ENCODE measurements at places on chromosomes 11 and 22.

DNA sequence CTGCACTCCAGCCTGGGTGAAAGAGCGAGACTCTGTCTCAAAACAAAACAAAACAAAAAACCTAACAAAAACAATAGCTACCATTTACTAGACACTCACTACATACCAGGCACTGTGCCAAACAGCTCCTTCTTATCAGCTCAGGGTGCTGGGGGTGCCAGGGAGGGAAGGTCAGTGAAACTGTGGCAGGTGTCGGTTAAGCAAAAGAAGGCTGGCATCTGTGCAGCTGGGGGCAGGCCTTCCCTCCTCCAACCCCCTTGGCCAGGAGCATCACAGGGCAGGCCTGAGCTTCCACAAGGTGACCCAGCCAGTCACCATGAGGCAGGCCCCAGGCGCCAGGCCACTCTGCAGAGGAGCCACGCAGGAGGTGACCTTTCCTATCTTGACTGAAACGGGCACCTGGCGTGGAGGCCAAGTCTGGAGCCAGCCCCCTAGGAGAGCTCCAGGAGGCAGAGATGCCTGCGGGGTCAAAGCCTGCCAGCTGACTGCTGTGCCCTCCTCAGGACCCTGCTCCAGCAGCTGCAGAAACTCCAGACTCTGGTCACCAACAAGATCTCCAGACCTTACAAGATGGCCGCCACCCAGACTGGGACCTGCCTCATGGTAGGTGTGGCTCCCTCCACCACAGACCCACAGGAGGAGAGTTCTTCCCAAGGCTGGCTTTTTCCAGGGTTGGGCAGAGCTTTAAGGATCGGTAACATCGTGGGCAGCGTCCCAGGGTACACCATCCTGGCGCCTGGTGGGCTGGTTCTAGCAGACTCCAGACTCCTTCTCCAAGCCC lies 31.3 kb upstream of the DGKZ start:
- H3K27me3 ChIP-seq = no peaks in the 10 kb centered on the region
- no peak overlapping the region for H3K27ac ChIP-seq
- no peaks in the 10 kb centered on the region for H3K4me1 ChIP-seq
- DNase-seq = no peak

DNA sequence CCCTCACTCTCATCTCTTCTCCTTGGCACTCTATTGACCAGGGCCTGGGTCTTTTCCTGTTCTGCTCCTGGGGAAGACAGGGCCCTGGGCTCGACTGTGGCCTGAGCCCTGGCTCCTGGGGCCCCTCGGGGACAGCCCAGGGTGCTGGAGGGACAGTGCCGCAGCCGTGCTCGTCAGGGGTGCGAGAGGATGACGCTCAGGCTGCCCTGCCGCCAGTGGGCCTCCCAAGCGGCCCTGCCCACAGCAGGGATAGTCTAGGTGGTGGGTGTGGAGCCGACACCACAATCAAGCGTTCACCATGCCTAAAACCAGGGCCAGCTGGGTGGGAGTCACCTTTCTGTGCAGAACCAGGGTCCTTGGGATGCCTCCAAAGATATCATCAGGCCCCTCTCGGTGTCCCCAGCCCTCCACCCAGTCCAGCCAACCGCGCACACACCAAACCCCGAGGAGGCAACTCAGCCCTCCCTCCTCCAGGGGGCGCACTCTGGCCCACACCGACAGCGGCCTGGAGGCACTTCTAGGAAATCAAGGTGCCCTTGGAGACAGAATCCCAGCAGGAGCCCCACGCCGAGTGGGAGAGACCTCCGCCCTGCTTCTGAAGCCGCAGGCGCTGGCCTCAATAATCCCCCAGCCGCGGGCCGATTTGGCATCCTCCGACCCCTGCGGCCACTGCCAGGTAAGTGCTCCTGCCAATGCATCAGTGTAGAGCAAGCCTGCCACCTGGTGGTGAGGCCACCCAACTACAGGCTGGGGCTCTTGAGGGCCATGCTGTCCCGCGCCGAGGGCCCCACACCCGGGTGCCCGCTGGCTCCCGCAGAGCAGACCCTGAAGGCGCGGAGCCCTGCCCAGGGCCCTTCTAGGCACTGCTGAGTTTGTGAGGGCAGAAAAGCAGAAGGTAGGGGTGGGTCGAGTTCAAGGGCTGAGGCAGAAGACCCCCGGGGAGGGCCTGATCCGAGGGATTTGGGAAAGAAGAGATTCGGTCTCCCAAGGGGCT lies 496.4 kb downstream of the BUD13 start:
- no peak overlapping the region for H3K27ac ChIP-seq
- no peaks in the 10 kb centered on the region for H3K36me3 ChIP-seq
- no peak overlapping the region for H3K4me3 ChIP-seq
- H3K27me3 ChIP-seq = no peaks in the 10 kb centered on the region
- peak; percentile 28 for DNase-seq

DNA sequence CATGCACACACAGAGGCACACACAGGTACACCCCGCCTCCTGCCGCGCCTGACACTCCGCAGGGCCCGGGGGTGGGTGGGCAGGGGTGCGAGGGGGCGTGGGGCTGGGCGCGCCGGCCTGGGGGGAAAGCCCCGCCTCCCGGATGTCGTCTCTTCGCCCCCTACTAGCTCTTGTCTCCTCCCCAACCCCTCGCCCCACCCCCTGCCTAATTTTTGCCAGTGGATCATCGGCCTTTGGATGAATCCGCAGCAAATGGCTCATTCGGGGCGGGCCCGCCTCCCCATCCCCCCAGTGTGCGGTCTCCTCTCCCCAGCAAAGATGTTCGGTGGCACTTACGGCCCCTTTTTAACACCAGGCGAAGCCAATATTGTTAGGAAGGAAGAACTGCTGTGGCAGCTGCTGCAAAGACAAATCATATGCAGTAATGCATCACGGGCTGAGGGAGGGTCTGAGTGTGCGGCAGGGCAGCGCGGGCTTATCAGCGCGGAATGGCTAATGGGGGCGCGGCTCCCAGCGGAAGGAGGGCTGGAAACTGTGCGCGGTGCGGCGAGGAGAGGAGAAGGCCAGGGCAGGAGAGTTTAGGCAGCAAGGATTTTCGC lies 13.4 kb upstream of the NECTIN1 start:
- H3K27ac ChIP-seq = no peak overlapping the region
- no peaks in the 10 kb centered on the region for H3K4me1 ChIP-seq
- DNase-seq = no peak
- H3K36me3 ChIP-seq = no peaks in the 10 kb centered on the region
- no peak overlapping the region for H3K4me3 ChIP-seq
- H3K27me3 ChIP-seq = peaks cover 4% of the 10 kb centered on the region

- DNase-seq = no peak
- no peak overlapping the region for H3K4me3 ChIP-seq
- H3K36me3 ChIP-seq = no peaks in the 10 kb centered on the region
- H3K27me3 ChIP-seq = no peaks in the 10 kb centered on the region
Measured at GRCh38 chr11:11587122-11587521, 34.7 kb downstream of the GALNT18 start.

DNA sequence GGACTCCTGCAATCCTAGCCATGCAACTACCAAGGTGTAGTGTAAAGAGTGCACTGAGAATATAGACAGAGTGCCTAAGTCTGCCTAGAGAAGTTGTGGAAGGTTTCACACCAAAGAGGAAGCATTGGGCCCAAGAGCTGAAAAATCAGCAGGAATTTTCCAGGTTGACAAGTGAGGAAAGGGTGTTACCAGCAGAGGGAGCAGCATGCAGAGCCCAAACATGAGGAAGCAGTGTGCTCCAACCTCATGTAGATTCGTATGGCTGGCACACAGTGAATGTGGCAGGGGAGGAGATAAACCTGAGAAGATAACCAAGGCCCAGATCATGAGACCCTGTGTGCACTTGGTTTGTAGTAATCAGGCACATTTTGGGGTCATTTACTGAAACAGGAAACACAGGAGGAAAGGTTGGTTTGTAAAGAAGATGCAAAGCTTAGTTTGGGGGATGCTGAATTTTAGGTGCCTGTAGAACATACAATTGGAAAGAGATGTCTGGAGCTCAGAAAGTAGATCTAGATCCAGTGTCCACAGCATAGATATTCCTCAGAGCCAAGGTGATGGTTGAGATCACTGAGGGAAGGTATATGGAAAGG lies 1.7 kb downstream of the HPX start:
- no peak overlapping the region for H3K4me3 ChIP-seq
- no peaks in the 10 kb centered on the region for H3K27me3 ChIP-seq
- DNase-seq = peak; percentile 41
- H3K36me3 ChIP-seq = no peaks in the 10 kb centered on the region

GRCh38 chr11:128502726-128503125 lies 84.6 kb downstream of the ETS1 start:
- H3K4me3 ChIP-seq = no peak overlapping the region
- peak overlapping the region; percentile 96 for H3K27ac ChIP-seq
- no peak for DNase-seq
- H3K4me1 ChIP-seq = peaks cover 100% of the 10 kb centered on the region
- H3K27me3 ChIP-seq = no peaks in the 10 kb centered on the region

DNA sequence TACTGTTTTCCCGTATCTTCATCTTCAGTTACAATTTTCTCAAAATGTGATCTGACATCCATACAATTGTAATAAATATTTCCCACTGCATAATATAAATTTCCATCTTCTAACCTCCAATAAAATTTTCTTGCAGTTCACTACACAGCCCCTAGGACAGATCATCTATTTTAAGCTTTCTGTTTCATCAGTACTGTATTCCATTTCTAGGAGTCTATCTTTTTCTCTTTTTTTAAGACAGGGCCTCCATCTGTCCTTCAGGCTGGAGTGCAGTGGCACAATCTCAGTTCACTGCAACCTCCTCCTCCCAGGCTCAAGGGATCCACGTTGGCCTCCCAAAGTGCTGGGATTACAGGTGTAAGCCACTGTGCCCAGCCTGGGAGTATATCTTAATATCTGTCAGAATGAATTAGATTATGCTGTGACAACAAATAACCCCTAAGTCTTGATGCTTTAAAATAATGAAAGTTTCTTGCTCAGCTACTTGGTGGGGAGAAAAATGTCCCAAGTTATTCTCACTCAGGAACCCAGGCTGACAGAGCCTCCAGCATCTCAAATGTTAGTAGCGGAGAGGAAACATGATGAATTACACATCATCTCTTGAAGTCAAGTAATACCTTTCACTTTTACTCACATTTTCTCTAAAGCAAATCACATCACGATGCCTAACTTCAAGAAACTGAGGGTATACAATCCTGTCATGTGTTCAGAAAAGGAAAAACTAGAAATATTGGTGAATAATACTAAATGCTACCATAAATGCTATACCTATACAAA lies 92.2 kb downstream of the BUD13 start:
- no peak for DNase-seq
- no peak overlapping the region for H3K27ac ChIP-seq
- H3K4me1 ChIP-seq = no peaks in the 10 kb centered on the region
- H3K27me3 ChIP-seq = peaks cover 15% of the 10 kb centered on the region
- no peaks in the 10 kb centered on the region for H3K36me3 ChIP-seq
- H3K4me3 ChIP-seq = no peak overlapping the region

DNA sequence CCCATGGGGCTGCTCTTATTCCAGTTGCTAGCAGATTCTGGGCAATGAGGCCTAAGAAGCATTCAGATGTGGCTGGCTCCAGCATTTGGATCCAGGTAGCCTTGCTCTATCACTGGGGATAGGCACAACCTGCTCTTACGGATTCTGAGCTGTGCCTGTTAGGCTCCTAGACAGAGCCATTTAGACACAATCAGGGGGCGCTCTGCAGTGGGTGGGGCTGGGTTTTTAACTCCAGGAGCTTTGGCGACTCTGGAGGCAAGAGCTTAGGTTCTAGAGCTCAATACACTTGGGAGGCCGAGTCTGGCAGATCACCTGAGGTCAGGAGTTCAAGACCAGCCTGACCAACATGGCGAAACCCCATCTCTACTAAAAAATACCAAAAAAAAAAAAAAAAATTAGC lies 32.0 kb downstream of the KCNC1 start:
- H3K36me3 ChIP-seq = no peaks in the 10 kb centered on the region
- no peak overlapping the region for H3K4me3 ChIP-seq
- H3K4me1 ChIP-seq = no peaks in the 10 kb centered on the region
- no peak for DNase-seq
- no peaks in the 10 kb centered on the region for H3K27me3 ChIP-seq

- no peaks in the 10 kb centered on the region for H3K27me3 ChIP-seq
- no peak for DNase-seq
- no peaks in the 10 kb centered on the region for H3K4me1 ChIP-seq
- H3K27ac ChIP-seq = no peak overlapping the region
- no peak overlapping the region for H3K4me3 ChIP-seq
- no peaks in the 10 kb centered on the region for H3K36me3 ChIP-seq
Measured at GRCh38 chr11:133809569-133810491, 35.5 kb downstream of the SPATA19 start.

- H3K4me3 ChIP-seq = no peak overlapping the region
- H3K36me3 ChIP-seq = no peaks in the 10 kb centered on the region
- no peaks in the 10 kb centered on the region for H3K4me1 ChIP-seq
- H3K27ac ChIP-seq = no peak overlapping the region
- H3K27me3 ChIP-seq = peaks cover 5% of the 10 kb centered on the region
Measured at GRCh38 chr22:39545386-39546365, 13.1 kb upstream of the RPS19BP1 start.

- no peak for DNase-seq
- H3K4me3 ChIP-seq = no peak overlapping the region
- H3K4me1 ChIP-seq = no peaks in the 10 kb centered on the region
- no peak overlapping the region for H3K27ac ChIP-seq
- H3K36me3 ChIP-seq = no peaks in the 10 kb centered on the region
Measured at GRCh38 chr11:95363708-95364107, 132.7 kb upstream of the SESN3 start.

GRCh38 chr11:17597770-17598169 lies 50.7 kb downstream of the OTOG start:
- no peak for DNase-seq
- no peak overlapping the region for H3K4me3 ChIP-seq
- no peaks in the 10 kb centered on the region for H3K4me1 ChIP-seq
- H3K36me3 ChIP-seq = no peaks in the 10 kb centered on the region
- no peak overlapping the region for H3K27ac ChIP-seq
- no peaks in the 10 kb centered on the region for H3K27me3 ChIP-seq

DNA sequence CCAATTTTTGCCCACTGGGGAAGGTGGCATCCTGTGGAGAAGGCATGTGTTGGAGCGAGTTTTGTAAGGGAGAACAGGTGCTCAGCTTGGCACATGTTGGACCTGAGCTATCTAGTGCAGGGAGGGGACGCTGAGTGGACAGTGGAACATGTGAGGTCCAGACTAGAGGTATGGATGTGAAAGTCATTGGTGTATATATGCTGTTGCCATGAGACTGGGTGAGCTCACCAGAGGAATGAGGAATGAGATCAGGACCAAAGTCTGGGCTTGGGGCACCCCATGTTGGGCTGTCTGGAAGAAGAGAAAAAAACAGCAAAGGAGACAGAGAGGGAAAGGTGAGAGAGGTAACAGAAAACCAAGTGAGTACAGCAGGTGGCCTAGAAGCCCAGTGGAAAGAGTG lies 12.3 kb upstream of the SYT7 start:
- H3K4me3 ChIP-seq = no peak overlapping the region
- DNase-seq = no peak
- H3K27me3 ChIP-seq = no peaks in the 10 kb centered on the region

DNA sequence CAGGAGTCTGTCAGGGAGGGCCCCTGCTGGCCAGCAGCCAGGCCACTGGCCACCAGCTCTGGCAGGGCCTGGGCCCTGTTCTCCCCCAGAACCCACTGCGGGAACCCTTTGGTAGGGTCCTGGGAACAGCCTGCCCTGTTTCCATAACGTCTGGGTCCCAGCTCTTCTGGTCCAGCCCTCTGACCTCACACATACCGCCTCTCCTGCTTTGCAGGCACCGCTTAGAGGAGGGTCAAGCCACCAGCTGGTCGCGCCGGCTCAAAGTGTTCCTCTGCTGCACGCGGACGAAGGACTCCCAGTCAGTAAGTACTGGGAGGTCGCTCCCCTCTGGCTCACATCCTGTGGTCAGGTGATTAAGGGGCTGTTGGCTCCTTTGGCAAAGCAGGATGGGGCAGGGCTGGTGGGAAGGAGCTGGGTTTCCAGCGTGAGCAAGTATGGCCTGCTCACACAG lies 26.6 kb upstream of the MYRF start:
- H3K27ac ChIP-seq = no peak overlapping the region
- no peak for DNase-seq
- H3K4me1 ChIP-seq = peaks cover 14% of the 10 kb centered on the region
- H3K27me3 ChIP-seq = no peaks in the 10 kb centered on the region
